Activated T-helper 1 cell treated with anti-CD3 and anti-CD28 coated beads, Interleukin-2, amount 50 U/mL, for 16 hours (primary cell): ENCODE measurements at places on chromosomes 6 and 20.
A peak's percentile ranks its signal among the peaks of the same experiment; 100 is the strongest.

- no peak for DNase-seq
These were observed 31.8 kb downstream of the SNX14 start for GRCh38 chr6:85561750-85562357.

- DNase-seq, result peak; percentile 66
These were observed 3.9 kb downstream of the SYTL3 start for GRCh38 chr6:158653577-158654354.

DNA sequence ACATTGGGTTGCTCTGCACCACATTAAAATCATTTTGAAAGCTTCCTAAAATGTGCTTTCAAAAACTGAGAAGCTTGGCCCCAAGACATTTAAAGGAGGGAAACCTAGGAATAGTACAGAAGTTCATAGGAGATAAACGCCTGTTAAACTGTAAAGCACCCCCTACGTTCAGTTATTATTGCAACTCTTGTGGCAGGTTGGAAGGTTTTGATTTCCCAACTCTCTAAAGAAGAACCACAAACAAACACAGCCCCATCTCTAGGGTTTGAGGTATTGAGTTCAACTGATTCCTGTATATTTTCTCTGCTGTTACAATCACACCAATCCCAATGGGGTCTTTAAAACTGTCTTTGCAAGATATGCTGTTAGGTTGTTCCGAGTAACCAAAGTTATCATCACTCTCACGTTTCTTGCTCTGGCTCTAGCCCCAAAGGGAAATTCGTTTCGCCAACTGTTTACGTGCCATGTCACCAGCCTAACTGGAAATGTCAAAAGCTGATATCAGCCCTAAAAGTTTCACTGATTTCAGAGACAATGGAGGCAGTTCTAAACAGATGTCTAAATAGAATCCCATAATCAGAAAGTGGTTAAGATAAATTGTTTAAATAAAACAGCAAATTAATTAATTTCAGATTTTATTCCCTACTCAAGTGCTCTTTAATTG is 12.1 kb downstream of the TFAP2A start:
- no peak for DNase-seq

- no peak for DNase-seq
These were observed 14.2 kb downstream of the STMND1 start for GRCh38 chr6:17116117-17116440.

DNA sequence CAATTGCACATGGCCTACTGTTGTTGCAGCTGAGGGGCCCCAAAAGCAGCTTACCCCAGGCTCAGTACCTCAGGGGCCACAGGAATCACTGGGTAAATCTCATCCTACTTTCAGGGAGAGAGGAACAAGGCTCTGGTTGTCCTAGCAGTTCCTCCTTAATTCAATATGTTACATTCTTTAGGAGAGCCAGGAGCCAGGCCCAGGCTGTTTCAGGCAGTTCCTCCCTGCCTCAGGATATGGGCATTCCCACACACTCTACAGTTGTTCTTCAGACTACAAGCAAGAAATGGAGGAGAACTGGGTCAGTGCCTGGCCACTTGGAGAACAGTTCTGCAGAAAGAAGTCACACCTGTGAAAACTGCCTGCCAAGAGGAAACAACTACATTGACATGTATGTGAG is 9.6 kb upstream of the BTN3A2 start:
- no peak for DNase-seq

GRCh38 chr20:33883164-33883563 is 72.0 kb downstream of the CHMP4B start:
- no peak for DNase-seq

DNA sequence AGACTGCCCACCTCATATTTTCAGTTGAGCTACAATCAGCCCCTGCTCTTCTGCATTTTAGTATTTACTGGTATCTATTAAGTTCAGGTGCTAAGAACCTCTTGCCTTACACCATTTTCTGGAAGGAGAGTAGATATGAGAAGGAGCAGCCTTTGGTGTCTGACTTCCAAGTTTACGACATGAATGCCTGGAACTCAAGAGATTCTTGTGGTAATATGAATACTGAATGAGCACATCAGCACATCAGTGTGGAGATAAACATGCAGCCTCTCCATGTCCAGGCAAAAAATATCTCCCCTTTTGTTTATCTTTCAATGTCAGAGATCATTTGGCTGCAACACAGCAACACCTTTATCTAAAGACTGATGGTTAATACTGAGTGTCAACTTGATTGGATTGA is 65.8 kb upstream of the THEMIS start:
- DNase-seq, result no peak

GRCh38 chr20:62621251-62622110 is 20.8 kb upstream of the SLCO4A1 start:
- DNase-seq, result no peak

DNA sequence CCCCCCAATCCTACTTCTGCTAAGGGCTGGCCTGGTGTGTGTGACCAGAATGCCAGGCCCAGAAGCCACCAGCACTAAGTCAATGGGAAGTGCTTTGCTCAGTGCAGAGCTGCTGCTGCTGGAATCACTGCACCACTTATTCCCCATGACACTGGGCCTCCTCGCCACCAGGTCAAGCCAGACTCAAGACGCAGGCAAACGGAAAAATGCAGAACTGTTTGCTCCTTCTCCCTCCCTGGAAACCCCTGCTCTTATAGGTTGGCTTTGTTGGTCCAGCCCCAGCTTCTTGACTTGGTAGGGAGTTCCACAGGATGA is 121.9 kb downstream of the PHACTR3 start:
- DNase-seq, result no peak

- DNase-seq, result no peak
These were observed 399.3 kb downstream of the TBC1D32 start for GRCh38 chr6:120935016-120935415.
